ENCODE measurements at places on chromosomes 4 and X.

GRCh38 chr4:71713611-71714203 is 70.2 kb downstream of the GC start:
- DNase-seq = peak; percentile 37

- DNase-seq = no peak
These were observed 62.6 kb downstream of the PKD2 start for GRCh38 chr4:88070031-88070430.

DNA sequence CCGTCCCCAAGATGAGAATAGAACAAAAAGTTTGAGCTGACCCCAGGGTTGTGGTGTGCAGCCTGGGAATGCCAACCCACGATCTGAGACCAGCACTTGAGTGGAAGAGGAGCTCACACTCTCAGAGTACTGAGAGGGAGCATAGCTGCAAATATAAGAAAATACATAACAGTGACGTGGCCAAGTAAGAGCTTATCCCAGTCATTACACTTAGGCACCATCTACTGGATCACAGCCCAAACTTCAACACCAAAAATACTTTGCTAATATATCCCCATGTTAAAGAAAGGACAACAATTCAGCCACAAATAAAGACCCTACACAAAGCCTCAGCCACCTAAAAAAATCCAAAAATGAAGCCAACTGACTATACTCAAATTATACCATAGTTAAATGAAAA is 33.3 kb upstream of the CXCL6 start:
- no peak for DNase-seq

DNA sequence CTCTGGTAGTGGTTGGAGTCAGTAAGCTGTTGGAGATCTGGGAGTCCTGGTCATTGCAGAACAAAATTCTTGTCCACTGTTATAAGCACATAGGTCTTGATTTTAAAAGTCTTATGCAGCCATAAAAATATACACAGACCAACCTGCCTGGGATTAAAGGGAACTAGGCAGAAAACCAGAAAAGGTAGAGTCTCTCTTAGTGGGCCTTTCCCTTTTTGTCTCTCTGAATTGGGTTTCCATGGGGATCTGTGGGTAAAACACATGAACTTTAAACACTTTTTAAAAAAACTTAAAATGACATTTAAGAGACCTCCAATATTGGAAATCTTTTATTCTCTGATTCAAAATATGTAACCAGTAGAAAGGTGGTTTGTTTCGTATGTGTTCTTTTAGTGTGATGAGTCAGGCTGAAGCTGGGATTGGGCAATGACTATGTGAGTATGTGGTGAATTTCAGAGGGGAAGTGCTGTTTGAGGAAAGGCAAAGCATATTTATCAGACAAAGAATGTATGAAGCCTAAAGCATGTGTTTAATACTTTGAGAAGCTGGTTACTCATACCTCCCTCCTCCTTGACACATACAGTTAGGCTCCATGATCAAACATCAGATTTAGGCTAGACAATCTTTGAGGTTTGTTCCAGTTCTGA is 29.6 kb downstream of the SLC16A2 start:
- peak; percentile 80 for DNase-seq

- no peak for DNase-seq
These were observed 84.9 kb upstream of the TAB3 start for GRCh38 chrX:30973784-30974427.

DNA sequence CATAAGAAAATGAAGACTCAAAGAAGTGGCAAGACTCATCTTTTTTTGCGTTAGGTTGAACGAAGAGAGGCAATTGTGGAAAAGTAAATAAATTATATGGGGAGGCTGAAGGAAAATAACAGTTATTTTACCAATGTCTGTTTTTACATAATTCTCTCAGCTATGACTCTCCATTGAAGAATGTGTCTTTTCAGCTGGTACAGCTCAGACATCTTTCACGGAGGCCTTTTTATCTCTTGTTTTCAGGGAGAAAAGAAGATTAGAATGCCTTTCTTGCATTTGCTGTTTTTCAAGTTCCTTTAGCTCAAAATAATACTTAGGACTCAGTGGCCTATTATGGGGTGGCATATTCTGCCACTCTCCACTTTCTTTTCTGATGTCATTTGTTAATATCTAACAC is 153.0 kb downstream of the ADAM29 start:
- no peak for DNase-seq

GRCh38 chrX:30156009-30156408 is 59.4 kb upstream of the MAGEB2 start:
- DNase-seq = no peak

GRCh38 chrX:38870361-38870895 is 69.2 kb downstream of the MID1IP1 start:
- DNase-seq = peak; percentile 36

GRCh38 chr4:83170952-83171399 is 56.4 kb upstream of the PLAC8 start:
- no peak for DNase-seq

GRCh38 chr4:152220201-152220666 is 315.7 kb downstream of the FBXW7 start:
- DNase-seq = no peak

DNA sequence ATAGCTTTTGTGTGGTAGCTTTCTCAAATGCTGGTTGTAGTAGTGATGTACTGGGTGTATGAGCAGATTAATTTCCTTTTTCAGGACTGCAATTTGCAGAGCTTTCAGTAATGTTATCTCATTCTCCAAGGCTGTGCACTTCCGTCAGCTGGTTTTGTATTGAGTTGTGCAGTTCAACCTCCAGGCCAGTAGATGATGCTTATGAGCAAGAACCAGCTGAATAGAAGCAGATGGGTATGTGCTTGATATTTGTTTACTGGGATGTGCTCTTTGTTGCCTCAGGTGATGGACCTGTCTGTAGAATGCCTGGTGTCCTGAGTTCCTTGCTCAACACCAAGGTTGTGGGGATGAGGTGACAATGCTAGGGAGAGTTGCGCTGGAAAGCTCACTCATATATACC is 462.8 kb downstream of the PCDH18 start:
- no peak for DNase-seq

GRCh38 chr4:128688846-128689437 is 120.6 kb upstream of the JADE1 start:
- no peak for DNase-seq

DNA sequence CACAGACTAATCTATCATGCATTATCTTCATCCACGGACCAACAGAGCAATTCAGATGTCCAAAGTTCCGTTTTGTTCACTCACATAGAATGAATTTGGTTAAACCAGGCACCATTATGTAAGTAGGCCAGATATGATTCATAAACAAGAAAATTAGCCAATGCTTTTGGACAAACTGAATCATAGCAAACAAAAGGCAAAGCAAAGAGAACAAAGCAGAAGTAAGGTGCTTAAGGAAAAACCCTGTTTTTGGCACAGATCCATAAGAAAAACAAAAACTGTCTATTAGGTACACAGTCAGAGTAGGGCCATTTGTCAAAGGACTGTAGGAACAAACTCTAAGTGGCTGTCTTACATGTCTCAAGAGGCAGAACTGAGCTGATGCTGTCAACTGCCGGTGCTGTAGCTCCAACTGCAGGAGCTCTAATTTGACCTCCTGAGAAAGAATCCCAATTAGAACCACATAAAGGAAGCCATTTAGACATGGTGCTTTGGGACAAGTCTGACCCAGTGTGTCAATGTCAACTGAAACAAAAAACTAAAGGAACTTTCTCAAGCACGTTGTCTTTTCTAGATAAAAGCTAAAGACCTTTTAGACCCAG is 146.7 kb downstream of the COL25A1 start:
- DNase-seq = no peak

GRCh38 chrX:86013792-86014191 is 33.6 kb downstream of the CHM start:
- DNase-seq = no peak

DNA sequence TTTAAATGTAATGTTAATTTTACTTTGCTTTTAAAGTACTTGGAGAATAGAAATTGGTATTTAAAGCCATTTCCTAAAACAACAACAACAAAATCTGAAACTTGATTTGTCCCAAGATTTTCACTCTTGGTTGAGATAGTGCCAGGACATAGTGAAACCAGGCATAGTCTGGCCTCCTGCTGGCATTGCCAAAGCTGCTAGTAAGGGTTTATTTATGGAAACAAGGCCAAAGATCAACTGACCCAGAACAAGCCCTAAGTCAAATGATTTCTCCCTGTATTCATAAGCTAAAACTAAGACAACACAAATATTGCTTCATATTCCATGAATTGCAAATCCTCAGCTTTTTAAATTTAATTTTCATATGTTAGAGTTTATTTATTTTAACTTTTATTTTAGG is 227.5 kb upstream of the FGF13 start:
- no peak for DNase-seq

GRCh38 chr4:148017801-148018200 is 285.9 kb downstream of the ARHGAP10 start:
- no peak for DNase-seq

GRCh38 chrX:2360731-2361130 is 140.0 kb downstream of the DHRSX start:
- DNase-seq = no peak

DNA sequence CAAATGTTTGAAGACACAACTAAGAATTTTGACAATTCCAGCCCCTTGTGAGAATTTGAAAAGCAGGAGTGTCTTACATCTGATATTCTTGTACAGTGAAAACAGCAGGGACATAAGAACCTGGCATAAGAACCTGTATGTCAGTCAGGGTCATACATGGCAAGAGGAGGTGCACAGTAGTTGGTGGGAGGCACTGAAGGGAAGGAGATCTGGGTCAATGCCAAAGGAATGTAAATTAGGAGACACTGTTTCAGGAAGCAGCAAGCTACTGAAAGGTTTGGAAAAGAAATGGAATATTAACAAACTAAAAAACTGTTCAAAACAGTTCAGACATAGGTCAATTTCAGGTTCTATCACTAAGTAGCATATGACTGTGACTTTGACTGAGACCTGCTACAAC is 25.0 kb upstream of the SPP1 start:
- no peak for DNase-seq

DNA sequence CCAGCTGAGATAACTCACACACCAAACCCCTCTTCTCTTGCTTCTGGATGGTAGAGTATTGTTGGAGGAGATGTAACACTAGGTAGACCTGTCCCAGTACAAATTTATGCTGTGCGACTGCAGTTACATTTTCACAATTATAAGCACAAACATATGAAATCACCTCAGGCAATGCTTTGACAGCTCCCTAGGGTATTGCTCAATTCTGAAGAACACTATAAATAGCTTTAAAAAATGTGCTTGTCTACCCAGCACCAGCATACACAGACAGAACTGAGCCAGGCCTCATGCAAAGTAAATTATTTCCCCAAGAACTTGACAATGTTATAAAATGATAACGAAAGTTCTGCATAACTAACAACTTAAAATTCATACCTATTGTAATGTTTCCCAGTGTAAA is 1999.1 kb upstream of the ADGRL3 start:
- no peak for DNase-seq

- no peak for DNase-seq
These were observed 31.2 kb upstream of the NSUN7 start for GRCh38 chr4:40718586-40718985.

- no peak for DNase-seq
These were observed 54.4 kb downstream of the SMAD1 start for GRCh38 chr4:145536044-145536443.

DNA sequence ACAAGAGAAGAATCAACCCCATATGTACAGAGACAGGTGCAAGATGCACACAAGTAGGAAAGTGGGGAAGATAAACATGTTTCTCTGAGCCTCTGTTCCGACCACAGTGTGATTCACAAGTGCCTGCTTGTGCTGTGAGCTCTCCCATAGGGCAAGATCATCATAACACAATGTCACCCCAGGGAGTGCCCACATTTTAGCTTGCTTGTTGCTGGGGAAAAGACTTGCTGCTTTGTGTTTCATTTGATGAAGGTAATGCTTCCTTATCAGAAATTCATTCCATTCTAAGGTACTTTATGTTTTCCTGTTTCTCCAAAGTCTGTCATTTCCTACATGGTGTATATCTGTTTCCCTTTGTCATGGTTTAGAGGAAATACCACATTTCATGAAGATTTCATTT is 304.5 kb upstream of the DIPK2B start:
- DNase-seq = no peak

DNA sequence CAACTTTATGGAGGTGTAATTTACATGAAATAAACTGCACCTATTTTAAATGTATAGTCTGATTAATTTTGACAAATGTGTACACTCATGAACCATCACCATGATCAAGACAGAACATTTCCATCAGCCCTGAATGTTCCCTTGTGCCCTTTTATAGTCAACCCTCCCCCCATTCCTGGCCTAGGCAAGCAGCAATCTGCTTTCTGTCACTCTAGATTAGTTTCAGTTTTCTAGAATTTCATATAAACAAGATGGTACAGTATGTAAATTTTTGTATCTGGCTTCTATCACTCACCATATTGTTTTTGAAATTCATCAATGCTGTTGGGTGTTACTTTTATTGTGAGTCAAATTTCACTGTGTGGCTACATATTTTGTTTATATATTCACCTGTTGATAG is 234.2 kb upstream of the RPS6KA3 start:
- DNase-seq = no peak

GRCh38 chr4:162456106-162456505 is 292.3 kb upstream of the FSTL5 start:
- no peak for DNase-seq

DNA sequence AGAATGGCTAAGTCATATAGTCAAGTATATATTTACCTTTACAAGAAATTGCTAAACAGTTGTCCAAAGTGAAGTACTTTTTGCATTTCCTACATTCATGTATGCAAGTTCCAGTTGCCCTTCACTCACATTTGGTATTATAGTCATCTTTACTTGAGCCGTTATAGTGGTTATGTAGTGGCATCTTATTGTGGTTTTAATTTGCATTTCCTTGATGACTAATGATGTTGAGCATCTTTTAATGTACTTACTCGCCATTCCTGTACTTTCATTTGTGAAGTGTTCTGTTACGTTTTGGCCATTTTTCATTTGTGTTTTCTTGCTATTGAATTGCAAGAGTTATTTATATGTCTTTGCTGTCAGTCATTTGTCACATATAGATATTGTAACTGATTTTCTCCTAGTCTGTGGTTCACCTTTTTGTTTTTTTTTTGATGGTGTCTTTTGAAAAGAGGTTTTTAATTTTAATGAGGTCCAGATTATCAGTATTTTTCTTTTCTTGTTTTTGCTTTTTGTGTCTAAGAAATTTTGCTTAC is 27.6 kb downstream of the ARFIP1 start:
- DNase-seq = peak; percentile 5

- no peak for DNase-seq
These were observed 71.1 kb downstream of the BMPR1B start for GRCh38 chr4:94828882-94829281.

GRCh38 chr4:3205995-3206394 is 43.0 kb upstream of the MSANTD1 start:
- no peak for DNase-seq

- no peak for DNase-seq
These were observed 101.6 kb downstream of the PDE5A start for GRCh38 chr4:119526786-119527550.

- DNase-seq = no peak
These were observed 67.7 kb downstream of the THOC2 start for GRCh38 chrX:123665197-123665596.

- no peak for DNase-seq
These were observed 563.9 kb downstream of the GRXCR1 start for GRCh38 chr4:43456383-43456782.

DNA sequence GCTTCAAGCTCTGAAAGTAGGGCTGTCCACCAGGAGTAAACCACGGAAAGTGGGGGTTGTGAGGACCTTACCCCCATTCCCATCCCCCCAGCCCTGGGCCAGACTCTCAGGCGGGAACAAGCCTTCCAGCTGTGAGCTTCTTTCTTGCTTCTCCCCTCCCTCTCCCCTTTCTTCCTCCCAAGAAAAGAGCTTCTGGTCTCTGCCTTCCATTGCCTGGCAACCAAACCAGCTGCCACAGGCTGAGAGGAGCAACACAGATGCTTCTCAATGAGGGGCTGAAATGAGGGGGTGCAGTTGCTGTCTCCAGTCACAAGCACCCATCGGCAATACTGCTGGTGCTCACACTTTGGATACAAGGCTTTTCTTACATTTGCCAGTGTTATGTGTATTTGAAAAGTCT is 72.5 kb downstream of the SLC16A2 start:
- no peak for DNase-seq

All from suppressor macrophage treated with lipopolysaccharide for 4 hours (primary cell).